ENCODE measurements at places on chromosomes 1 and 21.

DNA sequence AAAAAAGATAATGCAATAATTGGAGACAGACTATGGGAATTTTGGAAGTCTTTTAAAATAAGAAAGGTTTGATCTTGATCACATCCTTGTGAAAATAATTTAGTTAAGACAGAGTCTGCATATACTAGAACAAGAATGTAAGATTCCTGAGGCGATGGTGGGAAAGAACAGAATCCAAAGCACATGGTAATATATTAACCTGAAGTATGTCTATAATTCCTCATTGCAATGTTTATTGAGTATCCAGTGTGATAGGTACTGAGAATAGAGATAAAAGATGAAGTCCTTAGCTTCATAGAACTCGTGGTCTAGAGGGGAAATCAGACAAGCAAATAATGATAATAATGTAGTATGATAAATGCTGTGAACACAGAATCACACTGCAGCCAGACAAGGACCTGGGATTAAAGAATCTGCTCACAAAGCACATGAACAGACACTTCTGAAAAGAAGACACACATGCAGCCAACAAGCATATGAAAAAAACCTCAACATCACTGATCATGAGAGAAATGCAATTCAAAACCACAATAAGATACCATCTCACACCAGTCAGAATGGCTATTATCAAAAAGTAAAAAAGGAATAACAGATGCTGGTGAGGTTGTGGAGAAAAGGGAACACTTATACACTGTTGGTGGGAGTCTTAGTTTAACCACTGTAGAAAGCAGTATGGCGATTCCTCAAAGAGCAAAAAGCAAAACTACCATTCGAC, 6.9 kb upstream of the ANGPTL3 start:
- DNase-seq = no peak

GRCh38 chr1:206854401-206855129, 10.9 kb upstream of the IL20 start:
- no peak for DNase-seq

GRCh38 chr1:180288940-180289339, 58.9 kb downstream of the LHX4 start:
- no peak for DNase-seq

DNA sequence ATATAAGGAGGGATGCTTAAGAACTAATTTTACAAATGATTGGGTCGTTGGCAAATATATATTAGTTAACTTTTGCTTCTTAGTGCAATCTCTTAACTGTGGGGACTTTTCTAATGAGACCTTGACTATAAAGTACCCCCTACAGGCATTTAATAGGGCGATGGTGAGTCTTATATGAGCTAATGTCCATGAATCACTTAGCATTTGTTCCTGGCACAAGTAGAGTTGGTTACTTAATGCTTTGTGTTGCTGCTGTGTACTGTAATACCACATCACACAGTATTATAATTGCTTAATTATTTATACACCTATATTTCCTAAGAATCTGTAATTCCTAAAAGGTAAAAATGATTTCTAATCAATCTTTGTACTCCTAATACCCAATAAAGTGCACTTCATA, 25.3 kb upstream of the TMCO1 start:
- no peak for DNase-seq

- DNase-seq = no peak
These were observed 27.2 kb downstream of the NUAK2 start for GRCh38 chr1:205294175-205294917.

- no peak for DNase-seq
These were observed 136.6 kb downstream of the TOMM20 start for GRCh38 chr1:234992065-234992464.

GRCh38 chr1:221740993-221741702, 741 bp downstream of the DUSP10 start:
- DNase-seq = peak; percentile 49

- DNase-seq = no peak
These were observed 128.6 kb upstream of the HOOK1 start for GRCh38 chr1:59686170-59686569.

GRCh38 chr1:53860967-53861411, 22.9 kb upstream of the NDC1 start:
- peak; percentile 38 for DNase-seq
